Activated CD8-positive, alpha-beta T cell treated with anti-CD3 and anti-CD28 coated beads for 36 hours (primary cell): ENCODE measurements at places on chromosomes 2 and 18. TPM values are rescaled to one million over a fixed set of nuclear protein-coding genes. Genes with fewer than 3 reads are reported as not detected.

The SERPINB2 gene
- not detected for total RNA-seq

- H3K4me3 ChIP-seq = no peak overlapping the region
- no peaks in the 10 kb centered on the region for H3K36me3 ChIP-seq
- no peaks in the 10 kb centered on the region for H3K4me1 ChIP-seq
- DNase-seq = no peak
- no peaks in the 10 kb centered on the region for H3K27me3 ChIP-seq
- no peak overlapping the region for H3K27ac ChIP-seq
These were observed 108.5 kb upstream of the RND3 start for GRCh38 chr2:150595803-150596470.

- H3K36me3 ChIP-seq = no peaks in the 10 kb centered on the region
- H3K27me3 ChIP-seq = no peaks in the 10 kb centered on the region
- H3K4me3 ChIP-seq = no peak overlapping the region
These were observed 997.9 kb downstream of the SUCLG1 start for GRCh38 chr2:83461135-83461534.

The MOGAT1 gene
- not detected for total RNA-seq

DNA sequence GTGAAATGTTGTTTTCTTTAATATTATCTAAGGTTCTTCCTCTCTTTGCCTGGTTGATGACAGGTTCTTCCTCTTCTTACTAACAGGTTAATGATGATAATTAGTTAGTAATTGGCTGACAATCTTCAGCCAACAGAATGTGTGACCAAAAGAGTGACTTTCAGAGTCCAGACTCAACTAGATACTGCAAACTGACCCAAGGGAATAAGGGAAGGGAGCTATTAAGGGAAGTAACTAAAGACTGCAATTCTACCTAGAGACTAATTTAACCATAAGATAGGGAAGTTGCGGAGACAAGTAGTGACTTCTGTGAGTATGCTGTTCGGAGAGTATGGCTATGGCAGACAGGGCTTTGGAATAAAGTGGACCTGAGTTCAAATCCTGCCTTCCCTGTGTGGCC is 127.3 kb upstream of the TACR1 start:
- no peak for DNase-seq
- no peak overlapping the region for H3K27ac ChIP-seq
- peaks cover 2% of the 10 kb centered on the region for H3K4me1 ChIP-seq
- H3K4me3 ChIP-seq = no peak overlapping the region

The CYBRD1 gene
- total RNA-seq = 0.79 TPM

The MBOAT2 gene
- total RNA-seq = 3.0 TPM

The SF3B6 gene
- 141 TPM for total RNA-seq

- H3K4me1 ChIP-seq = no peaks in the 10 kb centered on the region
- peaks cover 1% of the 10 kb centered on the region for H3K27me3 ChIP-seq
- H3K36me3 ChIP-seq = no peaks in the 10 kb centered on the region
- no peak overlapping the region for H3K27ac ChIP-seq
These were observed 41.6 kb downstream of the LYPD6B start for GRCh38 chr2:149080099-149080498.
